ENCODE measurements at places on chromosomes 2 and 18. TPM values are rescaled to one million over a fixed set of nuclear protein-coding genes. Genes with fewer than 3 reads are reported as not detected.

Gene PDCL3
- 48.9 TPM for polyA plus RNA-seq

Gene CROCC2
- polyA plus RNA-seq, result not detected

Gene FAM161A
- 1.4 TPM for polyA plus RNA-seq

Gene RGPD3
- 0.06 TPM for polyA plus RNA-seq

Gene CD8A
- 1.4 TPM for polyA plus RNA-seq

Gene AGXT
- not detected for polyA plus RNA-seq

Gene GALNT14
- 0.68 TPM for polyA plus RNA-seq

Gene PXDN
- 0.16 TPM for polyA plus RNA-seq

Gene SP9
- not detected for polyA plus RNA-seq

Gene DRC1
- not detected for polyA plus RNA-seq

Gene RESP18
- not detected for polyA plus RNA-seq

Gene NOL4
- polyA plus RNA-seq, result not detected

Gene LRRTM1
- not detected for polyA plus RNA-seq

Gene SPC25
- polyA plus RNA-seq, result not detected

Gene SLC4A3
- polyA plus RNA-seq, result not detected

Gene AQP12A
- polyA plus RNA-seq, result not detected

Gene SLC23A3
- polyA plus RNA-seq, result 0.63 TPM

Gene KANSL3
- 17.3 TPM for polyA plus RNA-seq

Gene FAM124B
- not detected for polyA plus RNA-seq

Gene RAD51AP2
- not detected for polyA plus RNA-seq

Gene DUSP11
- 47.3 TPM for polyA plus RNA-seq

Gene SCTR
- not detected for polyA plus RNA-seq

Gene COLEC11
- not detected for polyA plus RNA-seq

Gene RSAD2
- polyA plus RNA-seq, result 3.3 TPM

Gene LOXL3
- 0.74 TPM for polyA plus RNA-seq

Gene UGT1A8
- polyA plus RNA-seq, result not detected

Gene DES
- not detected for polyA plus RNA-seq

Gene TUBB8B
- 0.38 TPM for polyA plus RNA-seq

Gene MGAT4A
- polyA plus RNA-seq, result 54.6 TPM

Gene SNORC
- polyA plus RNA-seq, result not detected

Gene MITD1
- 43.2 TPM for polyA plus RNA-seq

All from IgD-negative memory B cell (primary cell).